ENCODE measurements at places on chromosomes 1 and 21.

GRCh38 chr1:92797961-92798360 lies 13.1 kb upstream of the EVI5 start:
- no peak for DNase-seq

GRCh38 chr1:94929351-94930217 lies 2.7 kb upstream of the CNN3 start:
- DNase-seq = no peak

- DNase-seq = peak; percentile 82
Measured at GRCh38 chr1:209755926-209756614, at the start of gene TRAF3IP3. TRAF3IP3 (plus strand) TSS chr1:209756053; CDS start chr1:209760040, 3,987 bp downstream.

DNA sequence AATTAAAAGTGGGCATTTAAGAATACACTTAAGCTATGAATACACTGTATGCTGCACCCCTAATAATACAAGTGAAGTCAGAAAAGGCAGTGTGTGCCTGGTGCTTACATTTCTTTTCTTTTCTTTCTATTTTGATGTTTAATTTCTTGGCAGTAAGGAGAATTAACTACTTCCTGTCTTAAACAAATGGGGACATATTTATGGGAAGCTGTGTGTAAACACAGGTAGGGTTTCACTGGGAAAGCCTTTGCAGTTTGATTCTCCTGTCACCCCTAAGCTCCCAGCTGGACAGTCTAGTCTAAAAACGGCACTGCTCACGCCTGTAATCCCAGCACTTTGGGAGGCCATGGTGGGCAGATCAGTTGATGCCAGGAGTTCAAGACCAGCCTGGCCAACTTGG lies 146.0 kb downstream of the MIS18A start:
- DNase-seq = no peak

- DNase-seq = no peak
Measured at GRCh38 chr1:154171223-154171583, 16.3 kb upstream of the NUP210L start.

- no peak for DNase-seq
Measured at GRCh38 chr1:160359559-160360226, 7.2 kb upstream of the NHLH1 start.

GRCh38 chr1:152917794-152918193 lies 9.4 kb downstream of the IVL start:
- no peak for DNase-seq

DNA sequence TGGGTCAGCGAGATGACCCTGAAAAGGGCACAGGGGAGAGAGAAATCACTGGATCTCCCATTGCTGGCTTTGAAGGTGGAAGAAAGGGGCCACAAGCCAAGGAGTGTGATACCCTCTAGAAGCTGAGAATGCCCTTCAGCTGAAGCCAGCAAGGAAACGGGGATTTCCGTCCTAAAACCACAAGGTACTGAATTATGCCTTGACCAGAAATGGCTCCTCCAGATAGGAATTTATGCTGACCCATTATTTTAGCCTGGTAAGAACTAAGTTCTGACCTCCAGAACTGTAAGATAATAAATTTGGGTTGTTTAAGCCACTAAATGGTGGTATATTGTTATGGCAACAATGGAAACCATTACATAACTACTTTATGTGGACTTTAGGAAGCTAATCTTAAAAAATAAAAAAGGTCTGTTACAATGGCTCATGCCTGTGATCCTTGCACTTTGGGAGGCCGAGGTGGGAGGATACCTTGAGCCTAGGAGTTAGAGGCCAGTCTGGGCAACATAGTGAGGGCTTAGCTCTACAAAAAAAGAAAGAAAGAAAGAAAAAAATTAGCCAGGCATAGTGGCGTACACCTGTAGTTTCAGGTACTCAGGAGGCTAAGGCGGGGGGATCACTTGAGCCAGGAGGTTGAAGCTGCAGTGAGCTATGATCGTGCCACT lies 3.6 kb upstream of the H6PD start:
- DNase-seq = no peak

DNA sequence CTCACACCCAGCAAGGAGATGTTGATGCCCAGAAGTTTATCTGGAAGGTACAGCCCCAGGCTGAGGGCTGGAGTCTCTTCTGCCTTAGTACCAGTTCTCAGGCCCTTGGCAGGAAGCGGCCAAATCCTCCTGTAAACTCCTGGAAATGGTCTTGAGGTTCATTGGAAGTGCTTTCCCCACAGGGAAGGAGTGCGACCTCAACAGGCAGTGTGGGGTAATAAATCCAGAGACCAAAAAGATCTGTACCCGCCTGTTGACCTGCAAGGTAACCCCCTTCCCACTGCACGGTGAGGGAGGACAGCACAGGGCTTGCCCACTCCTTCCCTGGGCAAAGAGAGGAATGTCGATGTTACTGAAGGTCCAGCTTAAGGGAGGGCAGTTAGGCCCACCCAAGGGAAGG lies 4.5 kb downstream of the ATXN7L2 start:
- no peak for DNase-seq

- DNase-seq = no peak
Measured at GRCh38 chr1:2296614-2297013, 68.5 kb downstream of the SKI start.

DNA sequence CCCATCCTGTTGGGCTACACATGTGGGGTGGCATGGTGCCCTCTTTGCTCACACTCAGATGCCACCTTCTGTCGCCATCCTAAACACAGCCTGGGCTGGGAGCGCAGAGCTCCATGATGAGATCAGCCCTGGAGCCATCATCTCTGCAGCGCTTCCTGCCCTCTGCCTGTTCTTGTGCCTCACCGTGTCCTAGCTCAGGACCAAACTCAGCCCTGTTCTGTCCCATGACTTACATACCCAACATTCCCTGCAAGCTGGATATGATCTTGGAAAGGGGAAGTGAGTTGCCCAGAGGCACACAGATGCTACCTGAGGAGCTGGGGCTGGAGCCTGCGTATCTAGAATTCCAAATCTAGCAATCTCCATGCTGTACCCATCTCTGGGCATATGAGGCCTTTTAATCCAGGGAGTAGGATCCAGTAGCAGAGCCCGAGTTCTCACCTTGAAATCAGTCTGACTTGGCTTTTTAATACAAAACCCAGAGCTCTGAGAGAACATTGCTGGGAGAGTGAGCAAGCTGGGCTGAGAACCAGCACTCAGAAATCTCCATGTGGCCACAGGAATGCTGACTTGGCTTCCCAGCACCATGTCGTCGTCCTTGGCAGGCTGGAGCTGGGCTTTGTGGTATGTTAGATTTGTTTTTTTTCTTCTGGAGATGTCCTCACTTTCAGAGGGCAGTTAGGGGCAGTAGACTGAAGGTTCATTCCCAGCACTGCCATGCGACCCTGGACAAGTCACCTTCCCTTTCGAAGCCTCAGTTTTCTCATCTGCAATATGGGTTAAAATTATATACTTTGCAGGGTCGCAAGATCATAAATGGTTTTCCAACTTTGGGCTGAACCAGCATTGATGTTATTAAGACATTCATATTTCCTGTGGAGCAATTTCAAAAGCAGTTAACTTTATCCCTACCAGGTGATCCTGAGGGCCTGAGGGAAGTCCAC lies 2.6 kb downstream of the ALPL start:
- DNase-seq = no peak

GRCh38 chr1:68378296-68379084 lies 71.3 kb downstream of the RPE65 start:
- no peak for DNase-seq

- DNase-seq = no peak
Measured at GRCh38 chr1:63073309-63074306, 248.8 kb upstream of the FOXD3 start.

GRCh38 chr1:31643976-31644559 lies 608 bp downstream of the PEF1 start:
- no peak for DNase-seq

DNA sequence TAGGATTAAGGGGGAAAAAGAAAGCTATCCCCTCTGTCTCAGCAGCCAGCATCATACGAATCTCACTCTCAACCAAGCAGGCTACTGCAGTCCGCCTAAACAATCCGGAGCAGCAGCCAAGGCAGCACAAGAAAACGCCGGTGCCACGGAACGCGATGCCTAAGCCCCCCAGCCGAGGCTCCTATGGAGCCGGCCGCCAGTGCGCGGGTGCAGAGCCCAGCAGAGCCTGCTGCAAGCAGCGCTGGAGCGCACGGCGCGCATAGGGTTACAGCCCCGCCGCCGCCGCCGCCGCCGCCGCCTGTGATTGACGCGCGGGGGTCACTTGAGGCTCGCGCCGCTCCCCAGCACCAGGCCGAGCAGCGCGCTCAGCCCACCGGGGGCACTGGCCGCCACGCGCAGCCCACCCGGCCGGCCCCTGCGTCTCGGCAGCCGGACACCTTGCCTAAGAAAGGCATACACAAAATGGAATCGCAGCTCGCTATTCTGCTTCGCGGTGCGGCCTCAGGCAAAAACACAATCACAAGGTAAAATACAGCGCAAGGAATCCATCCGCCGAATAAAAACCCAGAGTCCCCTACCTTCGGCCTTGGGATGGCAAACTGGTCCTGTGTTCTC lies 780 bp downstream of the HIVEP3 start:
- no peak for DNase-seq

DNA sequence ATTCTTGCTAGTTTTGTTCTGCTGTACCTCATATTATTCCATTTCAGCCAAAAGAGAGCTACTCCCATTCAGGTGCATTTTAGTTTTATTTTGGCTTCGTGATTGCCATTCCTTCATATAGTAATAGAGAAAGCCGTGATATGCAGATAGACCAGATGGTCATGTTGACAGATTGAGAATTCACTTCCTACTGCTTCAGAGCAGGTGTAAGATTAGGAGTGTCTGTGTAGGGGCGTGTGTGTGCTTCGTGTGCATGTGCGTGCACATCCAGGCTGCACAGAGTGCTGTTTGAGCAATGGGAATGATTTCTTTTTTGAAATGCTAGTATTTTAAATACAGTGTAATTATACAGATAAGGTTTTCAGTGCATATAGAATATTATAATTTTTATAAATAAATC lies 10.3 kb downstream of the NFIA start:
- DNase-seq = no peak

- no peak for DNase-seq
Measured at GRCh38 chr1:111792249-111792648, 36.5 kb downstream of the DDX20 start.

DNA sequence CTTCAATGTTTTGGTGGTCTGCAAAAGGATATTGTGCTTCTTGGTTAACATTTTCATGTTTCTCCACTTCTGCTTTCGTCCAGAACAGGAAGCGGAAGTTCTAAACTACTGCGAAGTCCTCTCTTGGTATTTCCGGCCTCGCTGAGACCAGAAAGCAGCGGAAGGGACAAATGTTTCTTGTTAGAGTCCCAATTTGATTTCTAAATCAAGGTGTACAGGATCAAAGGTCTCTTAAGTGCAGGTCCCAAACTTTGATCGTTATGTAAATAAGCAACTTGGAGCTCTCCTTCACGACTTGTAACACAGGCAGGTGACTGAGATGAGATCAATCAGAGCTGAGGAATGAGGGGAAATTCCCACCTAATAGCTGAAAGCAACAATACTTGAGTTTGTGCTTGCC lies 40.1 kb upstream of the HMCN1 start:
- peak; percentile 49 for DNase-seq

DNA sequence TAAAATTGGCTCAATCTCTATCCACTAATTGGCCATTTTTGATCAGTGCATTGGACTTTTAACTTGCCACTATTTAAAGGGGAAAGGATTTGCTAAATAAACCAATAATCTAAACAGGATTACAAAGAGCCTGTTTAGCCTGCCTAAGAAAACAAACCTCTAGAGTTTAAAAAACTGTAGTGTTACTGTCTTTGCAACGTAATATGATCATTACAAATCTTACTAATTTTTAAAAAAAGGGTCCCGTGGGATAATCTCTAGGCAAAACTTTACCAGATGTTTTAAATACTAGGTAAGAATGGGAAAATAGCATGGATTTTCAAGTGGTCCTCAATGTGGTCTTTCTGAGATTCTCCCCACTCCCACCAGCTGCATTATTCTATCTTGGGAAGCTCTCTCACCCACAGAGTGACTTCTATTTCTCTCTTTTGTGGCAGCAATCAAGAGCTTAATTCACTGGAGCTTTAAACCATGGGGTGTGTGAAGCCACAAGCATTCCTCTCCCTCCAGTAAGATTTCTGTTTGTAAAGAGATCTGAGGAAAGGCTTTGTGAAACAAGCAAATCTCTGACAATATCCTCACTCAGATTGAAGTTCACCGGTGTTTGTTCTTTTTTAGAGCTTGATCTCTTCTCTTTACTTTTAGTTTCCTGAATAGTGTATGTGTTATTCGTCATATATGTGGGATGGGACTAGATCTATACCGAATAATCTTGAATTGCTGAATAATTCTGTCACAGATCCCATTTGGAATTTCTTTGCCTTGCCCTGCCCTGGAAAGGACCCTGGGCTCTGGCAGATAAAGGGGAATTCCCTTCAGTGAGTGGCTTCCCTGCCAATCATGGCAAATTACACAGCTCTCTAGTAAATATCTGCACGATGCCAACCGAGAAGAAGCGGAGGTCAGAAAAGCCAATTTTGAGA lies 132.2 kb downstream of the TLR5 start:
- no peak for DNase-seq

DNA sequence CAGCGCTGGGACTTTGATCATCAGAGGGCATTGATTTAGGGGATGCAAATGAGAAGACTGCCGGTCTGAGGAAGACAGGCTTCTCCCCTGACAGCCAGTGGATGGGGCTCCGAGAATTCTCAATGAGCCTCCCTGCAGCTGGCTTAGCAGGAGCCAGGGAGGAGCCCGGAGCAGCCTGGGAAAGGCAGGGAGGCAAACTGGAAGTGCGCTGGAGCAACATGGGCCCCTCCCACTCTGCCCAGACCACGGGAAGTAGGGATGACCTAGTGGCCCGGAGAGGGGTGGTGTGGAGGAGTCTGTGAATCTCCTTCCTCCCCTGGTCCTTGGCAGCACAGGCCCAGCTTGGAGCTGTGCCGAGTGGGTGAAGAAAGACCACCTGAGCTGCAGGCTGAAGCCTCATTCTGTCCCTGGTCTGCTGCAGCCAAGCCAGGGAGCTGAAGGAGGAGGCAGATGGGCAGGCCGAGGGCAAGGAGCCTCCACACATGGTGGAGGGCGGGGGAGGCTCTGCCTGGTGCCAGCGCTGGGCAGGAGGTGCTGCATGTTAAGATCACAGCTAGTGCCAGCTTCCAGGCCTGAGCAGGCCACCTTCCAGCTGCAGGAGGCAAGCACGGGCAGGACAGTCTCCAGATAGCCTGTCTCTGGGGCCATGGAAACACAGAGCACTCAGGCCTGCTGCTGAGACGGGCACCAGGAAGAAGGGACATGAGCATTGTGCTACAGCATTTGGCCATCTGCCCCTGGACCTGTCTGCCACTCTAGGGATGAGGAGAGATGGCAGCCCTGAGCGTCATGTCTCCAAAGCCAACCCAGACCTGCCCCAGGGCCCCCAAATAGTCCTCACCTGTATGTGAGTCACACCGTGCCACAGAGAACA lies 12.2 kb upstream of the CLSTN1 start:
- no peak for DNase-seq

DNA sequence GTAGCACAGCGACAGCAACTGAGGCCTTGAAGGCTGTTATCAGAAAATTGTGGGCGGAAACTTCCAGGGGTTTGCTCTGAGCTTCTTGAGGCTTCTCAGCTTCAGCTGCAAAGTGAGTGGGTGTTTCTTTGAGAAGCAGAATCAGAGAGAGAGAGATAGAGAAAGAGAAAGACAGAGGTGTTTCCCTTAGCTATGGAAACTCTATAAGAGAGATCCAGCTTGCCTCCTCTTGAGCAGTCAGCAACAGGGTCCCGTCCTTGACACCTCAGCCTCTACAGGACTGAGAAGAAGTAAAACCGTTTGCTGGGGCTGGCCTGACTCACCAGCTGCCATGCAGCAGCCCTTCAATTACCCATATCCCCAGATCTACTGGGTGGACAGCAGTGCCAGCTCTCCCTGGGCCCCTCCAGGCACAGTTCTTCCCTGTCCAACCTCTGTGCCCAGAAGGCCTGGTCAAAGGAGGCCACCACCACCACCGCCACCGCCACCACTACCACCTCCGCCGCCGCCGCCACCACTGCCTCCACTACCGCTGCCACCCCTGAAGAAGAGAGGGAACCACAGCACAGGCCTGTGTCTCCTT lies at the start of gene FASLG:
FASLG (plus strand) TSS at position 233 of the 583 bp plus-strand sequence; CDS start at position 332, 99 bp downstream.
- DNase-seq = peak; percentile 62
